ENCODE measurements at places on chromosomes 16 and 17.

DNA sequence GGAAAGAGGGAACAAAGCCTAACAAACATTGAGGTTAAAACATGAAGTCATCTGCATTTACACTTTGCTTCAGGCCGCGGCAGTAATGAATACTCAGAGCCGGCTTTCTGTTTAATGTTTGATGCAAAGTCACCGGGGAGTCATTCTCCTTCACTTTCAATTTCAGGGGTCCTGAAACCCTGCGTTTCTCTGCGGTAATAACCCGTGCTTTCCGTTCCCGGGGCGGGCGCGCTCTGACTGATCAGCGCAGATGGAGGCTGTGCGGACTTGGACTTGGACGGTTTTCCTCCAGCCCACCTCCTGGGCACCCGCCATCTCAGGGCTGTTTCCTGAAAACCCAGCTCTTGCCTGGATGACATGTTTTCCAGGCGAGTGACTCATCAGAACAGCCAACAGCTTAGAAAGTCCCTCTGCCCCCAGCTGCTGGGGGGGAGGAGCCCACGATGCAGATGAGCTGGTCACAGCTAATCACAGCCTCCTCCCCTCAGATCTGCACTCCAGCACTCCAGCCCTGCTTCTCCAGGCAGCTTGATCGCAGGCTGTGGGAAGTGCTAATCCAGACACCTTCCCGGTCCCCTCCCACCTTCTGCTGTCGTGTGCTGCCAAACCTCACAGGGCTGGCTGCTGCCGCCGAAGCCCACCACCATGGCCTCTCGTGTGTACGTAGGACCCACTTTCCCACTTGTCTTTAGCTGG, 158.6 kb upstream of the CHMP6 start:
- DNase-seq: peak; percentile 70

DNA sequence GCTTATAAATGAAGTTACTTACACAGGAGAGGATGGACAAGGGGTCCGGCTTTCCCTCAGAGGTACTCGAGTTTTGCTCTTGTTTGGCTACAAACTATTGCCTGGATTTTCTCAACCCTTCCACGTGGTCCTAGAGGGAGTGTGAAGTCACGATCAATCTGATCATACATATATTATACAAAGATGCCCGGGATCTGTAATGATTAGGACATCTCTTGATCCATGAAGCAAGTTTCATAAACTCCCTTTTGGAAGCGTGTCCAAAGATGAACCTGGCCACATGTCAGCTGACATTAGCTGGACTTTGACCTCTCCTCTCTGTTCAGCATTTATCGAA, 2.3 kb upstream of the CDH11 start:
- no peak for DNase-seq

DNA sequence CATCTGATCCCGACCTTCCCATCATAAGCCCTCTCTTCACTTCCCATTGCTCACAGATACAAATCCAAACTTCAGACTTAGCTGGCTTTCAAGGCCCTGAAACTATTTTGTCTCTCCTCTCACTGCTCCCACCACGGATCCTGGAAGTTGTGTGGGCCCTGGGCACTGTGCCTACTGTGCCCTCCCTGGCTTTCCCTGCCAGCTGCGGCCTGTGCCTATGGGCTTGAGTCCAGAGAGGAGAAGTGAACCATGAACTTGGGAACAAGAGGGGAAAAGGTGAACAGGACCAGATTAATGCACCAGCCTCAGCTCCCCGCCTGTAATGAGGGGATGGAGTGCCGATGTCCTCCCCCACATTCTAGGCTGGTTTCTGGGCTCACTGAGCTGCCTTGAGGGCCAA, 18.9 kb upstream of the KCNJ12 start:
- DNase-seq: no peak

DNA sequence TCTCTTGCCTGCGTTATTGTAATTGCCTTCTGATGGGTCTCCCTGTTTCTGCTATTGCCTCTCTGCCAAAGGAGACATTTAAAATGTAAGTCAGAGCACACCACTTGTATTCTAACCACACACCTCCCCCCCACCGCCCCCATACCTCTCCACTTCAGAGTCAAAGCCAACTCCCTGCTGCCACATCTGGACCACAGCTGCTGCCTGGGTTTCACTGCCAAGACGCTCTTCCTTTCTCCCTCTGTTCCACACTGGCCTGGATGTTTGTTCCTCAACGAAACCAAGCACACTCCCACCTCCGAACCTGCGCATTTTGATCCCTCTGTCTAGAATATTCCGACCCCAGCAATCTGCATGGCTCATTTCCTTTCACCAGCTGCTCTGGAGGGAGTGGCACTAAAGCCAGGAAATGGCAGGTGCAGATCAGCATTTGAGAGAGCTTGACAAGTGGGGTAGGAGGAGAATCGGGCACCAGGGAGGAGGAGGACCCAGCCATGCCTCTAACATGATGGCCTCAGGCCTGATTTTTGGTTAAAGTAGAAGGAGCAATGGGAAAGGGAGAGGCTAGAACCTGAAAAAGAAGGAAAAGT, 92.4 kb upstream of the HS3ST2 start:
- no peak for DNase-seq

DNA sequence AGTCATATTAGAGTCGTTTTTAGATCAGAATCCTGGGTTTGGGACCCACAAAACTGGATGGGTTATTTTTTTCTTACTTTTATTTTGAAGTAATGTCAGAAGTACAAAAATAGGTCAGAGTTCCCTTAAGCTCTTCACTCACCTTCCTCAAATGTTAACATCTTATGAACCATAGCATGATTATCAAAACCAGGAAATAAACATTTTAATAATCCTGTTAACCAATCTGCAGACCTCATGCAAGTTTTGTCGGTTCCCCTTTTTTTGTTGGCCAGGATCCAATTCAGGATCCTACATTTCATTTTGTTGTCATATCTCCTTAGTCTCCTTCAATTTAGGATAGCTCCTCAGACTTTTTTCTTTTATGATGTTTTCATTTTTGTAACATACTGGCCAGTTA, 162.0 kb downstream of the CHD9 start:
- no peak for DNase-seq

GRCh38 chr17:67478401-67479041, 101.4 kb downstream of the PITPNC1 start:
- no peak for DNase-seq

- DNase-seq: no peak
Measured at GRCh38 chr16:49524947-49525315, 151.3 kb downstream of the C16orf78 start.

DNA sequence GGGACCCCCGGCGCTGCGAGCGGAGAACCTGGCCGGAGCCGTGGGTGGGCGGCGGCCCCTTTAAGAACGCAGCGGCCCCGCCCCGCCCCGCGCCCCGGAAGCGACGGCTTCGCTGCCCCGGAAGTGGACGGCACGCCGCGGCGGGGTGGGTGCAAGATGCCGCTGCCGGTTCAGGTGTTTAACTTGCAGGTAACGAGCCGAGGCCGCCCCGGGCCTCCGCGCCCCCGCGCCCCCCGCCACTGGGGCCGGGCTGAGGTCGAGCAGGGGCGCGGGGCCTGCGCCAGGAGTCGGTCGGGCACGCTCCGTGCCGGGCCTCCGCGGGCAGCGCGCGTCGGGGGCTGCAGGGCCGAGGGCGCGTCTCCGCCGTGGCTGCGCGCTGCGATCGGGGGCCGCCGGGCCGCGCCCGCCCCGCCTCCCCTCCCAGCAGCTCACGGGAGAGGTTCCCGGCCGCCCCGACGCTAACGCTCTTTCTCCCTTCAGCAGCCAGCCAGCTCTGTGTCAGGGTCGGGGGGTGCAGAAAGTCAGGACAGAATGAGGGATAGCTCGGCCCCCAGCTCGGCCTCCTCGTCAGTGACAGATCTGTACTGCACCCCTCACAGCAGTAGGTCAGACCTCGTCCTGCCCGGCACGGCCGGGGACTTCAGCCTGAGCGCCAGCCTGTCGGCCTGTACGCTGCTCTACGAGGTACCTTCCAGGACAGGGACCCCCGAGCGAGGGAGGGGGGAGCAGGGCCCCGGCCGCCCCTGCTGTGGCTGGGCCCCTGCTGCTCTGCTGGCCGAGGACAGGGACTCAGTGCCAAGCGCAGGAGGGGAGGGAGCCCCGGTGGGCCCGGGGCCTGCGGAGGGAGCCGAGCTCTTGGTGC, at the start of the genes GPS1 and RFNG:
GPS1 (plus strand) TSS at position 123 of the 862 bp plus-strand sequence; CDS start at position 157, 34 bp downstream.
RFNG (minus strand) TSS at position 36 of the 862 bp plus-strand sequence. CDS start 45 bp downstream, outside the sequence.
- peak; percentile 74 for DNase-seq

- no peak for DNase-seq
Measured at GRCh38 chr17:78665952-78666920, 89.0 kb upstream of the DNAH17 start.

DNA sequence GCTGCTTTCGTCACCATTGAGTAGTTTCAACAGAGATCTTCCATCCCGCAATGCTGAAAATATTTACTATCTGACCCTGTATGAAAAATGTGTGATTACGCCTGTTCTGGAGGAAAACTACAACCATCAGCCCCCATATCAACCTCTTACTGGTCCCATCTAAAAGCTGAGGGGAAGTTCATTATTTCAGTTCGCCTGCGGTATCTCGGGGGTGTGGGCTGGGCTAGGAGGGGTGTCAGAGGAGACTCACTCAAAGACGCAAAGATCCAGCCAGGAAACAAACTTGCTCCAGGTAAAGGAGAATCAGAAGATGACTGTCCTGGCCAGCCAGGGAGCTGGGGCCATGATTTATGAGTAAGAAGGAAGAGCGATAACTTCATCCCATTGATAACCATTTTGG, 13.7 kb downstream of the CACNG1 start:
- DNase-seq: no peak

DNA sequence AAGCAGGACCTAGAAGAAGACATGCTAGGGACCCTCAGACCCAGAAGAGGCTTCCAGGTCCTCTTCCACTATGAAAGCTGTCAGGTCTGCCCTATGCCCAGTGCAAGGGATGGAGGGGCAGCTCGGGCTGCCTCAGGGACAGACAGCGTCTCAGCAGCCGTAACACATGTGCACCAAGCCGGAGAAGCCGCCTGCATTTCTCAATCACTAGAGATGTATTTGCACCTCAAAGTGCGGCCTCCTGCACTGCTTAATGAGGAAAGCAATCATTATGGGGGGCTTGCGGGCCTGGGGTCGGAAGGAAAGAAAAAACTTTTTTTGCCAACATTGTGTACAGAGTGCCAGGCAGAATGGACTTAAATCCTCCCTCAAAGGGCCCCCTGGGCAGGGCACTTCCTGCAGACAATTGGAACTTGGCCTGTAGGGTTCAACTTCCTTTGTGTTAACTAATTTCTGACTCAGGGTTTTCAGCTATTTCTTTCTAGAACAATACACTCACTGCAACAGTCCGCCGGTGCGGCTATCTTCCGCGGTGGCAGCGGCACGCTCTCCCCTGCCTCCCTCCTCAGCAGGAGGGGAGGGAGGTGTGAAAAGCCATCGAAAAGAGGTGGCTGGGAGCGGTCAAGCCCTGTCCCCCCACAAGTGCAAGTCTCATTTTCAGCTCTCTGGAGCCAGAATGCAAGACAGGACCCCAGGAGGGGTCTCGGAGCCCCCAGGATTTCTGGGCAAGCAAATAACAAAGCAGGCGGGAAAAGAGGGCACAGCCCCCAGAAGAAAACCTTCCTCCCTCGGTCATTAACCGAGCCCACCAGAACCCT, 101.2 kb downstream of the ZNF423 start:
- no peak for DNase-seq

DNA sequence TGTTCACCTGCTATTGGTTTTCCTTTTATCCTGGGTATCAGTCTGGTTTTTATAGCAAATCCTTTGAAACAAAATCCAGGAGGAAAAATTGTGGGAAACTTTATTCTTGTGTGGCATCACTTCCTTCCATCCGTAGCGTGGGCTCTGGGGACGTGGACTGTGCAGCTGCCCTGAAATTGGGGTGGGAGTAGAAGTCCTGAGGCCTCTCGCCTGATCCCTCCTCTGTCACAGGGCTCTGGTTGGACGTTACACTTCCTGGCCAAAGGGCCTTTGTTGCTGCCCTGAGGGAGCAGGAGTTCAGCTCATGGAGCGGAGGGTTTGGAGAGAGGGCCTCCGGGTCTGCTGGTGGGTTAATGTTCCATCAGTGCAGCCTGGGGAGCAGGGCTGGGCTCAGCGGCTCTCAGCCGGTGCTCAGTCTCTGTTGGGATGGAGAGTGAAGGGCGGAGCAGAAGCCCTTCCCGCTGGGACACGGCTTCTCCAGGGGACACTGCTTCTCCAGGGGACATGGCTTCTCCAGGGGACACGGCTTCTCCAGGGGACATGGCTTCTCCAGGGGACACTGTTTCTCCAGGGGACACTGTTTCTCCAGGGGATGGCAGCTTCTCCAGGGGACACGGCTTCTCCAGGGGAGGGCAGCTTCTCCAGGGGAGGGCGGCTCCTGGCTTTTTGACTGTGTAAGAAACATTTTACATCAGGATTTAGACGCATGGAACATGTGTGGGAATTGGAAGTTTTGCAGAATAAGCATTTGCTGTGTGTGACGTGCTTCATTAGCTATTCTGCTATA, 15.2 kb upstream of the RPL13 start:
- DNase-seq: no peak

DNA sequence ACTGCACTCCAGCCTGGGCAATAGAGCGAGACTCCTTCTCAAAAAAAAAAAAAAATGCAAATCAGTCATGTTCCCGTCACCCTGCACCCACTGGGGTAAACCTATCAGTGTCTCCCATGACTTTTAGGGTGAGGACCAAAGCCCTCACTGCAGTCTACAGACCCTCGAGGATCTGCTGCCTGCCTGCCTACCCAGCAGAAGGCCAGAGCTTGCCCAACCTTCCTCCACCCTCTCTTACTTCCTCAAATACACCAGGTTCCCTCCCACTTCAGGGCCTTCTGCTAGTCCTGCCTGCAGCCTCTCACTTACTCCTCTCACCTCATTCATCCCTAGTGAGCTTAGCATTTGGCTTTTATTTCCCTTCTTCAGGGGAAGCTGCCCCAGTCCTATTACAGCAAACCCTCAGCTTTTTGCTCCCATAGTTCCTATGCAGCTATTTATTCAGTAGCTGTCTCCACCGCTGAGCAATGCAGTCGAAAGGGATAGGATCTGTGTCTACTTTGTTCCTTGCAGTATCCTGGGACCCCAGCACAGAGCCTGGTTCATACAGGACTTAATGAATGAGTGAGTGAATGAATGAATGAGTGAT, 17.8 kb upstream of the TOB1 start:
- no peak for DNase-seq
